ENCODE measurements at places on chromosomes 16 and 17. TPM values are rescaled to one million over a fixed set of nuclear protein-coding genes. Genes with fewer than 3 reads are reported as not detected.

- DNase-seq: no peak
Measured at GRCh38 chr16:87922250-87922871, 14.0 kb downstream of the CA5A start.

DNA sequence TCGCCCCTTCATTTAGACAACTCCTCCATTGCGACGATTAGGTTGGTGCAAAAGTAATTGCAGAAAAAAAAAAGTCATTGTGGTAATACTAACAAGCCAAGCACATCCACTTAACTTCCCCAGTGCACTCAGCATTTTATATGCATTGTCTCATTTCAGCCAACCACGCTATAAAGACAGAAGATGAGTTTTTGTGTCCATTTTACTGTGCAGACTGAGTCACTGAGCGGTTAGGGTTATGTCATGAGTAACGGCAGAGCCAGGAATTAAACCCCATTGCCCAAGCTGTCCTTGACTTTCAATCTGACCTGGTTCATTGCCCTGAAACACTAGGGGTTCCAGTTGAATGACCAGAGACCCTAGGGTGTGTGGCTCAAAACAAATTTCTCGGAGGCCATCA, 218.7 kb downstream of the XYLT1 start:
- no peak for DNase-seq

DNA sequence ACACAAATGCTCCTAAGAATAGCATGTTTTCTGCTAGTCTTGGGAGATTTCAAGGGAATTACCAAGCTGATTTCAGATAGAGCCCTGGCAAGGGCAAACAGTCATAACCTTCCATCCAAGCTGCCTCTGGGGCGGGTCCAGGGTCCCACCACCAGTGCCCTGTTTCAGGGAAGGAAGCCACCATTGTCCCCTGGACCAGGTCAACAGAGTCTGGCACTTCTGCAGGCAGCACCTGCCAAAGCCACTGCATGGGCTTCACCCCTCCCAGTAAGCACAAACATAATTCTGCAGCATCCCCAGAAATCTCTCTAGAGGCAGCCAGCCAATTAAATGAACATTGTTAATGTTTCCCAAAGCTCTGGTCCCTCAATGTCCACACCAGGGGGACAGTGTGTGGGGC, 143.0 kb downstream of the SALL1 start:
- no peak for DNase-seq

GRCh38 chr17:57502811-57503241, 242.3 kb downstream of the CCDC182 start:
- no peak for DNase-seq

GRCh38 chr16:68070249-68070730, 14.9 kb upstream of the NFATC3 start:
- DNase-seq: no peak

GRCh38 chr16:65737831-65738230, 616.0 kb upstream of the CDH11 start:
- no peak for DNase-seq

- DNase-seq: no peak
Measured at GRCh38 chr17:68431661-68432071, 25.6 kb downstream of the WIPI1 start.

DNA sequence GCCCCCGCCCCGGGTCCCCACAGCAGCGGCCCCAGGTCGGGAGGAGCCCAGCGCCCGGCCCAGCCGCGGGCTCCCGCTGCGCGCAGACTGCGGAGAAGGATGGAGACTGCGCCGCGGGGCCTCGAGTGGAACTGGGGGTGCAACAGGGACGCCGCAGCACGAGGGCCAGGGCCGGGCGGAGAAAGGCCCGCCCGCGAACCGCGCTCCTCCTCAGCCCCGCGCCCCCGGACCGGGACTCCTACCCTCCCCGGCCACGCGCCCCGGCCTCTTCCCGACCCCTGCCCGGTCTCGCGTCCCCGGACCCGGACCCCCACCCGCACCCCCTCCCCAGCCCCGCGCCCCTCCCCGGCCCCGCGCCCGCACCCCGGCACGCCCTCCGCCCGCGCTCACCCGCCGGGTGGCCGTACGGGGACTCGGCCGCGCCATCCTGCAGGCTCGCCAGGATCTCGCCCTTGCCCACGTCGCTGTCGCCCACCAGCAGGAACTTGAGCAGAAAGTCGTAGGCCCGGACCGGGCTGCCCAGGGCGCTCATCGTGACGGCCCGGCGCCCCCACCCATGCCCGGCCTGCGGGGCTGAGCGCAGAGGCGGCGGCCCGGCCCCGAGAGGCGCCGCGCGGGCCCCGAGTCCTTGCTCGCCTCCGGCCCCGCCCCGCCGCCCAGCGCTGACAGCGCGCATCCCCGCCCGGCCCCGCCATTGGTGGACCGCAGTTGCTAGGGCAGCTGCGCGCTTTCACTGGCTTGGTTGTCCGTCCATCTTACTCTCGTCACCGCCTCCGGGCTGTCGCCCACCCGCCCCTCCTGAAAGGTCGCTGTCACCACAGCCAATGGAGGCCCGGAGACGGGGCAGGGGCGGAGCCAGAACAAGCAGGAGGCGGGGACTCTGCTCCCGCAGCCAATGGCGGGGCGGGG, at the start of gene RAB40B:
Gene RAB40B, minus strand, starts transcription at position 634 of the 909 bp plus-strand sequence. Its CDS starts 102 bp downstream, at position 532.
- DNase-seq: peak; percentile 100

GRCh38 chr16:55687802-55688201, 32.0 kb downstream of the SLC6A2 start:
- no peak for DNase-seq

DNA sequence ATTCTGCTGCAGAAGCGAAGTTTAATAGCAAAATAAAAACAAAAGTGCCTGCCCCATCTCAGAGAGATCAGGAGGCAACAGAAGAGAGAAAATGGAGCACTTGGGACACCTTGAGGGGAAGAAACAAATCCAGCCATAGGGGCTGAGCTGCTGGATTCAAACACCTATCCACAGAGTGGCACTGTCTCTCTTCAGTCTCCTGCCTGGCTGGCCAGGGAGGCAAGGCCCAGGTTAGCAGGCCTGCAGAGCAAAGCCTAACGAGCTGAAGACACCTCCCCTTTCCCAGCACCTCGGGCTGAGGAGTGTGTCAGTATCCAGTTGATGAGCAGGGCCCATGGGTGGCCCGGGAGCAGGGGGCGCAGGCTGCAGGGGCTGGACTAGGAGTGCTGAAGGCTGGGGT, 8.8 kb upstream of the KRT31 start:
- DNase-seq: no peak

GRCh38 chr16:50505714-50506542, 42.3 kb upstream of the NKD1 start:
- no peak for DNase-seq

DNA sequence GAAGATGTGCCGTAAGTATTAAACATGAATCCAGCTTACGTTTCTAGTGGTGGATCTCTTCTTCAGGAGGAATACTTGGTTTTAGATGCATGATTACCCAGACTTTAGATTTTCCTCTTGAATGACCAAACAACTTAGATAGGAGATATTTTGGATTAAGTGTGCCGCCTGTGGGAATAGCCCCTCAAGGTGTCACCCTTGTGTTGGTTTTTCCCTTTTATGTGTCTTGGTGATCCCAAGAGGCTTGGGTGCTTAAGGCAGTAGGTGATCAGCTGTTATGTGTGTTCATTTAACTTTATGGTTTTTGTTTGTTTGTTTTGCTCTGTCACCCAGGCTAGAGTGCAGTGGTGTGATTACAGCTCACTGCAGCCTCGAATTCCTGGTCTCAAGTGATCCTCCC, 115.1 kb downstream of the PPM1E start:
- DNase-seq: no peak

DNA sequence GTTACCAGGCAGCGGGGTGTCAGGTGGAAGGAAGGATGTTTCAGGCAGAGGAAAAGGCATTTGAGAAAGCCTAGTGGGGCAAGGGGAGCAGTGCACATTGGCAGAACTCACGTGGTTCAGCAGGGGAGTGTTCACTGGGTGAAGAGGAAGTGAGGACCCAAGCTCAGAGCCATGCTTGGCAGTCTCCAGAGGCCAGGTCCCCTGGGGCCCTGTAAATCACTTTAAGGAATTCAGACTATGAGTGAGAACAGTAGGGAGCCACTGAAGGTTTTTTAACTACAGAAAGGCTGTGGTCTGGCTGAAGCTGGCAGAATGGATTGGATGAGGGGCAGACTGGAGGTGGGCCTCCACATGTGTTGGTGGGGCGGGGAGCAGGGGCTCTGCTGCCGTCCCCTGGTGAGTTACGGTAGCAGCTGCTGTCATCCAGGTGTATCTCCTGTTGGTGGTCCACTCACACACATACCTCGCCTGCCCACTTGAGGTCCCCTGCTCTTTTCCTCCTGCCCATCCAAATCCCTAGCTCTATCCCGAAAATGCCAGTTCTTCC, 5.1 kb downstream of the CLEC16A start:
- no peak for DNase-seq

DNA sequence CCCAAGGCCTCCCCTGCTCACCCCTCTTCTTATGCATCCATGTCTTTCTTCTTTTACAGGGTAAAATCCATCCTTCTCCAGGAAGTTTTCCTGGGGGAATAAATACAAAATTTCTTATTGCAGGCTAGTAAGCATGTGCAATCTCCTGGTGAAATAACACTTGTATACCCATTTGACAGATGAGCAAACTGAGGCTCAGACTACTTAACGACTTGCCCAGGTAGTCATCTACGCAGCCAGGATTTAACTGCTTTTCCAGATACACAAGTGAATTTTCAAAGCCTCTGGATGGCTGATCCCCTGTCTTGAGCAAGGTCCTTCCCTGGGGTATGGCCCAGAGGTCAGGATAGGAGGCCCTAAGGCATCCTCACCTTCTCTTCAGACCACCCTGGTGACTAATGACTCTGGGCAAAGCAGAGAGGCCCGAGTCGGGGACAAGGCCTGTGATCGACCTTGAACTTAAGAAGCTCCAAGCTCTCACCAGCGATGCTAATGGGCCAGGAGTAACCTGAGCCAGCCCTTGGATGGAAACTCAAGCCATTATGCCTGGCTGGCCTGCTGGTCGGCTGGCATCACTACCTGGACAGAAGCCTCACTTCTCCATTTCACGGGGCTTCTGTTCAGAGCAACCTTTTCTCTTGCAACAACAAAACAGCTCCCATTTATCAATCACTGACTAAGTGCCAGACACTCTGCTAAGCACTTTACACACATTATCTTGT, 33.1 kb downstream of the ZNF423 start:
- no peak for DNase-seq

- DNase-seq: no peak
Measured at GRCh38 chr17:75814900-75815373, 29.3 kb downstream of the UNC13D start.

- peak; percentile 31 for DNase-seq
Measured at GRCh38 chr16:28210979-28211588, 681 bp downstream of the XPO6 start.

DNA sequence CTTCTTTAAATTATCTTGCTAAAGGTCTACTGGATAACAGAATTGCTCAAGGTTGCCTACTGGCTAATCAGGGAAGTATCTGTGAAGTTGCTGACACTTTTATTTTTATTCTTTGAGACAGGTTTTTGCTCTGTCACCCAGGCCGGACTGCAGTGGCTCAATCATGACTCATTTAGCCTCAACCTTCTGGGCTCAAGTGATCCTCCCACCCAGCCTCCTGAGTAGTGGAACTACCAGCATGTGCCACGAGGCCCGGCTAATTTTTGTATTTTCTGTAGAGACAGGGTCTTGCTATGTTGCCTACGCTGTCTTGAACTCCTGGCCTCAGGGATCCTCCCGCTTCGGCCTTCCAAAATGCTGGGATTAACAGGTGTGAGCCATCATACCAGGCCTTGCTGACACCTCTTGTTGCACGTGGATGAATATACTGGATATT, 43.1 kb downstream of the GLG1 start:
- DNase-seq: no peak

- DNase-seq: no peak
Measured at GRCh38 chr17:27269201-27269600, 24.7 kb upstream of the WSB1 start.

The ANKRD40CL gene
- total RNA-seq: not detected

The SPN gene
- total RNA-seq: 0.16 TPM

The IRF8 gene
- 9.8 TPM for total RNA-seq

The FOXN1 gene
- total RNA-seq: not detected

The TBC1D3G gene
- total RNA-seq: not detected

The FBXW10 gene
- total RNA-seq: 0.47 TPM

The DNAI2 gene
- total RNA-seq: not detected

Data from occipital lobe (tissue), 3 donors.